Activated T-cell treated with anti-CD3 and anti-CD28 coated beads, Interleukin-2, amount 50 U/mL, for 4 hours (primary cell): ENCODE measurements at places on chromosomes 11 and 22. TPM values are rescaled to one million over a fixed set of nuclear protein-coding genes. Genes with fewer than 3 reads are reported as not detected.

DNA sequence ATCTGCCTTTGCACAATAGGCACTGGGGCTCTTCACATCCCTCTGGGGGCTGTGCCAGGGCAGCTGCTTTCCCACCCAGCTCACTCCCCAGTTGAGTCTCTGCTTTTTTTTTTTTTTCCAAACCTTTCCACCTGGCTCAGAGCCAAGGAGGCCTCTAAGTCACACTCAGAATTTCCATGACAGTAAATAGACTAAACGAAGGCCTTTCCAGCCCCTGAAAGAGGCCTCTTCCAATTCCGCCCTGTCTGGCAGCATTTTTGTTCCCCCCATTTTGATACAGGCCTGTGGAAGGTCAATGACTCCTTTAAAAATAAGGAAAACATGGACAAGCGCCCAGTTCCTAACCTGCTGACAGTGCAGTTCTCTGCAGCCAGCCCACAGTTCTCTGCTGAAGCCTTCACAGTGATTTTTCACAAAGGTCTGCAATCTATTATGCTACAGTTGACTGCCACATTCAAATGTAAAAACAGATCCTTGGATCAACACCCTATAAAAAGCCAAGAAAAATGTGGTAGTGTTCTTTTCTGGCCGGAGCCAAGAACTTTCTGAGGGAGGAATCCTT is 107.5 kb upstream of the SESN3 start:
- no peak for DNase-seq

RNF214 gene
- total RNA-seq = 17.9 TPM

DNA sequence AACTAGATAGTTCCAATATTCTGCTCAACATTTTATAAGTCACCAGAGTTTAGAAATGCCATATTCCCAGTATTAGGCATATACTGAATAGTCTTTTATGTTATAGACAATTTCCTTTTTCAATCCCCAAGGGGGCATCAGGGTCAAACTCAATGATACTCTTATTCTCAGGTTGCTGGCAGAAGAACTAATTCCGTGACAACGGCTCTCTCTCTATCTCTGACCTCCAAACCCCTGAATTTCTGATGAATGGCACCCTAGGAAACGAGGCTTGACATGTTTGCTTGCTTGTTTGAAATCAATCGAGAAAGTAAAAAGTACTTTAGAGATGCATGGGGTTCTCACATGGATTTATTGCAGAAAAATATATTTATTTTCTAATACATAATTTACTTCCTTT is 160.1 kb downstream of the CASP12 start:
- DNase-seq = no peak

- no peak for DNase-seq
Observed at GRCh38 chr11:12640355-12640754, 33.9 kb upstream of the TEAD1 start.

CAPN5 gene
- 0.68 TPM for total RNA-seq

GLYATL1 gene
- not detected for total RNA-seq

PEX16 gene
- total RNA-seq = 50.7 TPM

DNA sequence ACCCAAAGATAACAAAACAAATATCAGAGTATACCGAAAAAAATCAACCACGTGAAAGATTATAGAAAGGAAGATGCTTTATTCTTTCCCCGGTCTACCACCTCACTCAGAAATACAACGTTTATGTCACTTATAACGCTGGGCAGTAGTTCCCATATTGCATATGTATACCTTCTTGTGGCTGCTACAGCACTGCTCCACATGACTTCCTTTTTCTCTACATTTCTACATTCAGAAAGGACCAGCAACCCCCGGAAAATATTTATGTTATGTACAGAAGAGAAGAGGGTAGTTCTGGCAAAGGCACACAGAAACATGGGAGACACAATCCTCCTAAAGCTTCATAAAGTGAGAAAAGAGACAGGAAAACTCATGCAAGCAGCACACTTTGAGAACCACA is 56.8 kb downstream of the MTMR2 start:
- no peak for DNase-seq

- no peak for DNase-seq
Observed at GRCh38 chr11:117219995-117220394, 11.9 kb downstream of the PCSK7 start.

- no peak for DNase-seq
Observed at GRCh38 chr11:118219732-118220131, 5.1 kb downstream of the JAML start.
